ENCODE measurements at places on chromosomes 13 and 19.

- no peak for DNase-seq
Measured at GRCh38 chr19:34084396-34085145, 87.7 kb upstream of the LSM14A start.

GRCh38 chr13:98853771-98854221 lies 101.3 kb upstream of the SLC15A1 start:
- DNase-seq = no peak

DNA sequence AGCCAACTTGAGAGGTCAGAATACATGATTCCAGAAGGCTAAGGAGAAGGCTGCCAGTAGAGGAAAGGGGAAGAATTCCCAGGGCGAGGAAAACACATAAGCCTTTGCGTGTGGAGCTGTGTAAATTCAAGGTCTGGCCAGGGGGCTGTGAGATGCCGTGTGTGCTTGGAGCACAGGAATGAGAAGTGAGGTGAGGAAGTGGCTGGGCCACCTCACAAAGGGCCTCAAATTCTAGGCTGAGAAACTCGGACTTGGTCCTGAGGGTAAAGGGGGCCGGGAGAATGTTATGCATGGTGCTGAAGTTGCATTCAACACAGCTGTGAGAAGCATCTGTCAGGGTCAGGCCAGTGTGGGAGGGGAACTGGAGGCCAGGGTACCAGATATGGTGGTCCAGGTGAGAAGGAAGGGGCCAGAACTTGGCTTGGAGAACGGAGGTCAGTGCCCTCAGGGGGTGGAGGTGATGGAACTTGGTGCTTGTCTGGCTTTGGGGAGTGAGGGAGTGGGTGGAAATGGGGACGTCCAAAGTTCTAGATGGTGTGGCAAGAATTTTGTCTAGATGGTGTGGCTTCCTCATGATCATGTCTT lies 4.9 kb upstream of the ZNF580 start:
- DNase-seq = no peak

DNA sequence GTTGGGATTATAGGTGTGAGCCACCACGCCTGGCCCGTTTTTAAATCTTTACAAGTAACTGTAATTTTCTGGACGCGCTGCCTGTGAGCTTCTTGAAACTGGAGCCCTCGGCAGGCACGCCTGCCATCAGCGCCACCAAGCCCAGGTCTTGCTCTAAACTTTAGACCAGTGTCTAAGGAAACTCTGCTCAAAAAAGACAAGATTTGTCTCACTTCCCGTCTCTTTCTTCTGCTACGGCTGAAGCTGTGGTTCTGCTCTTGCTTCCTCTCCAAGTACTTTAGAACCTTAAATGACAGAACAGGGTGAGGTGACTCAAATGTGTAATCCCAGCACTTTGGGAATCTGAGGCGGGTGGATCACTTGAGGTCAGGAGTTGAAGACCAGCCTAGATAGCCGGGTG lies 24.9 kb downstream of the RCN3 start:
- DNase-seq = no peak

GRCh38 chr13:73880365-73880764 lies 253.8 kb downstream of the KLF12 start:
- no peak for DNase-seq

All from mesothelial cell of epicardium (in vitro differentiated cells).